ENCODE measurements at places on chromosomes 2 and 18.

DNA sequence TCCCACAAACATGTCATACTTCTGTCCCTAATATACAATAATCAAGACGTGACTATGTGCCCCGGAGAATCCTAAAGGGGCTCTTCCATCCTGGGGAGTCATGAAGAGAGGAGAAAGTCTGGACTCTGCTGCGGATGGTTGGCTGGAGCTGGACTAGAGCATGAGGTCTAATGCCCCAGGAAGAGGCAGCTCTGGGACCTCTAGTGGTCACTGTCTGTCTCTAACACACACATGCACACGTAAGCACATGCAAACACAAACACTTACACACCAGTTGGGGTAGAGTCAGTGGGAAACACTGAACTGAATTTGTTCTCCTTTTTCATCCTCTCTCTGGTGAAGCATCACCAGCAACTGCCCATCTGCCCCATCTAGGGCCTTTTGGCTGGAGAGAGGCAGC, 271.6 kb downstream of the TDRD15 start:
- no peak for DNase-seq

DNA sequence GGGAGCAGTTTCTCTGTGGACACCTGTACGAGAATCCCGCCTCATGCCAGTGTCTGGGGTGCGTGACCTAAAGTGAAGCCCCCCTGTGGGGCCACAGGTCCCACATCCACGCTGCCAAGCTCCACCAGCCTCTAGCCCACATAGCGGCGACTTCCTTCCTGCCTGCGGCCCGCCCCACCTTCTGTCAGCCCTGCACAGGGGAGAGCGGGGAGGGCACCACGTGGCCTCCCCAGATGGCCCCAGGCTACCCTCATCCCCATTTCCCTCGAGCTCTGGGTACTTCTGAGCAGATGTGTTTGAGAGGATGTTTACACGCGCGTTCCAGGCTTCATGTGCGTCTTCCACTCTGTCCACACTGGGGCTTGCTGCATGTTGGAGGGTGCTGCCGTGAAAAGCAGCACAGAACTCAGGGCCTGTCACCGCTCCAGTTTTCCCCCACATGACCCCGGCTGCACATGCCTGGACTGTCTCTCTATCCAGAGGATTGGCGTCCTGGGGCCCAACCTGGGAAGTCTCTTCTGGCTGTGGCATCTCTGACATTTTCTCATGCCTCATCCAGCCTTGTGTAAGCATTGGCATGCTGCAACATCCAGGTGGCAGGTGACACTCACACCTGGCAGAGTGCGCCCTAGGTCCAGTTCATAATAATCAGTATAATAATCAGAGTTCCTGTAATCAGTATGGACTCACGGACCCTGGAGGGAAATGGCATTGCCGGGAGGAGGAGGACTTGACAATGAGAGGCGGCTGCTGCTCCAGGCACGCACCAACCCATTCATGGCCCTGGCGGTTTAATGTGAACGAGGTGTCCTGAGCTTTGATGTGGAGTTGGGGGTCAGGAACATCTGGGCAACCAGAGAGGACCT, 146.3 kb upstream of the TWIST2 start:
- no peak for DNase-seq

- DNase-seq = no peak
Observed at GRCh38 chr18:66553824-66554223, 50.1 kb downstream of the CDH19 start.

DNA sequence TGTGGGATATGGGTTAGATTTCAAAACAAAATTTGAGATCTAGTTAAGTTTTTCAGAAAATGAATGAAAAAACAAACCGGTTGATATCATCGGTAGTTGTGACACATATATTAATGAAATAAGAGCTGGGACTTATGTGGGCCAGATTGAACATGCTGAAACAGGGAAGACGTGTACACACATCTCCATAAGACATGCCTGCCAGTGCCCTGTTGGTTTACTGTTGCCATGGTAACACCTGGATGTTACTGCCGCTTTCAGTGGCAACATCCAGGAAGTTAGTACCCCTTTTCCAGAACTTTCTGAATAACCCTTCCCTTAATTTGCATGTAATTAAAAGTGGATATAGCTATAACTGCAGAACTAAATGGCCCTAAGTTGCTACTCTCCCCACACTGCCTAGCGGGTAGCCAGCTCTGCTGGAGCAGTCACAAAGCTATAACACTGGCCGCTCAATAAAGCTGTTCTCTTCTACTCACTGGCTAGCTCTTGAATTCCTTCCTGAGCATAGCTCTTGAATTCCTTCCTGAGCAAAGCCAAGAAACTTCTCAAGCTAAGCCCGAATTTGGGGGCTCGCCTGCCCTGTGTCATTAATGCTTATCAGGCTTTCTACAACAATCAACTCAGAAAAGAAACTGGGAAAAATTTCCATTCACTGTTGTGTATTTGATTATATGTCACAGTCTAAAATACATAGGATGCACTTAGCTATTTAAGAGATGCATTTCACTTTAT, 776.3 kb upstream of the CDH7 start:
- no peak for DNase-seq

GRCh38 chr2:210671065-210671464, 114.7 kb downstream of the CPS1 start:
- no peak for DNase-seq

- DNase-seq = no peak
Observed at GRCh38 chr2:122182616-122183355, 427.3 kb downstream of the TSN start.

DNA sequence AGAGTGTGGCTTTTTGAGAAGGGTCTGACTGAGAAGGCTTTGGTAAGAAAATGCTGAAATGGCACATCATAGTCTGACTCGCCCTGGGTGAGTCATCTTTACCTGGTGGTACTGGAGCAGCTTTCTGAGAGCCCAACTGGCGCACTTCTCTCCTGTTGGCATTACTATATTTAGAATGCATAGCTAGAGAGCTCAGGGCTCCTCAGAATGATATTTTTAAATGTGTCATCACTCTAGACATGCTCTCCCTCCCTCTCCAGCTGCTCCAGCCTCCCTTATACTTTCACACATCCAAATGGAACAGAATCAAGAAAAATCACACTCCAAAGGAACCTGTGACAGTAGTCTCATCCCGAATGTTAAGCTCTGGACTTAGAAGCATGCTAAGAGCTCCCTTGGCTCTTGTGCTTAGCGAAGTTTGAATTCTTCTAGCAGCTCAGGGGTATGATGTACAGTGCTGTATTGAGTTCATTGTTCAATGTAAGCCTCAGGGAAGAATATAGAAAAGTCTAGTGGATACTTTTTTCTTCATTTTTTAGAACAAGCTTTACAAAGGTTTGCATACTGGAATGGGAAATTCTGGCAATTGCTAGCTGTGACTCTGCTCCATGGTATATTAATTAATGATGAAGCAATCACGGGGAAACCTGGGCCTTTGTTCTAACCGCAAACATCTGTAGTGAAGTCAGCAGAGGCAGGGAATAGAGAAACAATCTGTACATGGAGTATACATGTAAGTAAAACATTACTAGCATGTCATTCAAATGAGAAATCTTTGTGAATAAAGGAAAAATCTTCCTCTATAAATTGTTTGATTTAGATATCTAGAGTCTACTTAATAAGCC, 751.2 kb upstream of the NRXN1 start:
- DNase-seq = peak; percentile 76

DNA sequence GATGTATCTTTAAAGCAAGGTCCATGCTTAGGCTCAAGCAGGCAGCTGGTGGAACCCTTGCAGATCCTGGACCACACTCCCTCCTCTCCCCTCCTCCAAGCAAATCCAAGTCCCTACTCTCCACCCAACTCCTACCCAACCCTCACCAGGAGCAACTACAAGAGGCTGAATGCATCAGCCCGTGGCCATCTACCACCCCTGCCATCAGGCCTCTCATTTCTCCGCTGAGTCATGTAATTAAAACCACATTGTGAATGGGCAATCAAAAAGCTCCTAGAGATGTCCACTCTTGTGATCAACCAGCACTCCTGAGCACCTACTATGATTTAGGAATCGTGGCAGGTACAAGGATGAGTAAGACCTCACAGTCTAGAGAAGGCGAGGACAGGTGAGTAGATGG, 142.2 kb upstream of the CAPN13 start:
- DNase-seq = peak; percentile 33

DNA sequence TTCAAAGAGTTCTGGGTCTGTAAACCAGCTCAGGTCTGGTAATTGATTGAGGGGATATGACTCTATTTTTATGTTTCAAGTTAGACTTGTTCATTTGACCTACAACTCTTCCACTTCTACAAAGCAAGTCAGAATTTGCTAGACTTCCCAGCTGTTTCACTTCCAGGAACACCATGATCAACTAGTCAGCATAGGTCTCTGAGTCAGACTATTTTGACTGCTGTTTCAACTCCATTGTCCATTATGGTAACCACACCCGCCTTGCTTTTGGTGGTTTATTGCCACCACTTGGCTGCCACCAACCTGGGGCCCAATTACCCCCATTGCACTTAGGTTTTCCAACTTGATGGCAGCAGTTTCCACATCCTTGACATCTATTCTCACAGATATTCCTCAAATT, 116.6 kb downstream of the LAMA3 start:
- peak; percentile 66 for DNase-seq

DNA sequence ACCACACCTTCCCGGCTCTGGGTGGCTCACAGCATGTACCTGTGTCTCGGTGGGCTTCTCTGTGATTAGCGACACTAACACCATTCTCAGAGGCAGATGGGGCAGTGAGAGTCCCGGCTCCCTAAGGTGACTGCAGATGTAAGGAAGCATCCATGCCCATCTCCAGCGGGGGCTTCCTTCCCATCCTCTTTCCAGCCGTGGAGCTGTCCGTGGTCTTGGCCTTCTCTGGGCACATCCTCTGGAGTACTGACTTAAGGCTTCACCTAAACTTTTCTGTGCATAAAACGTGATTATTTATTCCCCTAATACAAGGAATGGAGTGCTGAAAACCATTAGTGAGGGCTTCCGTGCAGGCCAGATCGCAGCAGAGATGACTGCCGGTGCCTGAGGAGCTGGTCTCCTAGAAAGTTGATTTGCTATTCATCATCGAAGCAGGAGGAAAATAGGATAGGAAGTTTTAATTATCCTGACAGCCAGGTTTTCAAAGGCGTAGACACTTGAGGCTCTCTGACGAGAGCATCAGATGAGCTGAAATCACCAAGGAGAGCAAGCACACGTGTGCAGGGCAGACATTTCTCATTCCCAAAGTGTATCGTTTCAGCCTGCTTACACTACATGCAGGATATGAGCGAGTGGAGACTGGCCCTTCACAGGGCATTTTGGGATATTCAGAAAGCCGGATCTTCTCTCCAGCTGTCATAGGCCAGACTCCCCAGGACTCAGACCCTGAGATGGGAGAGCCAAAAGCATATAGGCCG, 186.1 kb upstream of the SALL3 start:
- DNase-seq = no peak

DNA sequence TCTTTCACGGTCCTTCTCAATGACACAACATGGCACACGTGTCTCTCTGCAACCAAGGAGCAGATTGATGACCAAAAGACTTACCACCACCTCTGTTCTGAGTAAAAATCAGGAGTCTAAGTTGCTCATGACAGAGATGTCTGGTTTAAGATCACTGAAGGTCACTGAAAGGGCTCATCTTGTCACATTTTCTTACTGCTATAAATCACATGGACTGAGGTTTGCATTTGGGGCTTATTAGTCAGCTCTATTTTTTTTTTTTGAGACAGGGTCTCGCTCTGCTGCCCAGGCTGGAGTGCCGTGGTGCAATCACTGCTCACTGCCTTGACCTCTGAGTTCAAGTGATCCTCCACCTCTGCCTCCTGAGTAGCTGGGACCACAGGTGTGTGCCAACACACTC, 19.4 kb downstream of the CFLAR start:
- DNase-seq = no peak

- DNase-seq = no peak
Observed at GRCh38 chr2:76316691-76317090, 606.0 kb upstream of the GCFC2 start.

- no peak for DNase-seq
Observed at GRCh38 chr18:4806331-4806730, 351.2 kb upstream of the DLGAP1 start.

- DNase-seq = no peak
Observed at GRCh38 chr2:3503483-3503882, 15.8 kb downstream of the ADI1 start.

DNA sequence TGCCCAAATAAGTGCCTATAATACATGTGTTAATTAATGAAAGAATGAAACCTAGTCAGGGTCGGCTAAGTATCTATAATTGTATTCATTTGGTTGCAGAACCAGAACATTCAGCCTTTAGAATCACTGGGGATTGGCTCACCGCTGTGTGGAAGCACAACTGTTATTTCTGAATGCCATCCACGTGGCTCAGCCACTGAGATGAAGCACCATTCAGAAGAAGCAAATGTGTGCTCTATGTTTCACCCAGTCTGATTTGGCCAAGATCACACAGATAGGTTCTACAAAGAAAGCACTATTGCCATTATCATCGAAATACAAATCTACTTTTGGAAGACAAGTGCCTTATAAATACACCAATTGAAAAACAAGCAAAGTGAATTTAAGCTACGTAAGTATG, 30.6 kb upstream of the SPOPL start:
- no peak for DNase-seq

GRCh38 chr18:79848294-79848578, 50.5 kb downstream of the KCNG2 start:
- DNase-seq = no peak

DNA sequence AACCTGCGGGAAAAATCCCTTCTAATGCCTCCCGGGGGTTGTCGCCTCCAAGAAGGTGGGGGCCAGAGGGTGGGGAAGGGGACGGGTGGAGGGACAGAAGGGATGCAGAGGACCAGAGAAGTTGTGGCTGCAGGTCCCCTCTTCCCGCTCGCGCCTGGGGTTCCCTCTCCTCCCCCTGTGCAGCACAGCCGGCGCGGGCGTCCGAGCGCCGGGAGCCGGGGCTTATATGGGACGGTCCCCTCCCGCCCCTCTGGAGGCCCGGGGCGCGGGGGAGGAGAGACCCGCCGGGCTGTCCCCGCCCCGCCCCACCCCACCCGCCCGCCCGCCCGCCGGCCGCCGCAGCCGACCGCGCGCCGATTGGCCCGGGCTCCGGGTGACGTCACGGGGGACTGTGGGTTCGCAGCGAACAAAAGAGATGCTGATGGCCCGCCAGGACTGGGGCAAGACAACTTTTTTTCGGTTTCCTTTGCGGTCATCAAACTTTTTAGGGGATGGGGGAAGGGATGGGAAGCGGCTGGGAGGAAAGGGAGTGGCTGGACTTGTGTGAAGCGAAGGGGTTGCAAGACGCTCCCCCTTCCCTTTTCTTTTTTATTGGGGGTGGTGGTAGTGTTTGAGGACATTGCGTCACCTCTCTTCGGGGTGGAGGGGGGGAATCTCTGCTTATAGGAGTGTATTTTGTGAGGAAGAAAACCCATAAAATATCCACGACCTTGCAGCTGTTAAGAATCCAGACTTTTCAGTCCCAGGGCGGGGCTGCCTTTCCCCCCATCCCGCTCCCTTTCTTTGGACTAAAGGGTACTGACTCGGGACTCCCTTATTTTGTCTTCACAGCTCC, at the start of gene FN1:
TSS of gene FN1 (minus strand) at position 199 of the 835 bp plus-strand sequence. CDS start 266 bp downstream, outside the sequence.
- DNase-seq = peak; percentile 99
